ENCODE measurements at places on chromosomes 4 and X. TPM values are rescaled to one million over a fixed set of nuclear protein-coding genes. Genes with fewer than 3 reads are reported as not detected.

IKBKG gene
- total RNA-seq: 23.6 TPM

POLR2B gene
- total RNA-seq: 74.2 TPM

GAGE12J gene
- not detected for total RNA-seq

CXCL6 gene
- total RNA-seq: 35.3 TPM

SH3TC1 gene
- total RNA-seq: 1.6 TPM

PDGFRA gene
- total RNA-seq: 214 TPM

TMEM131L gene
- total RNA-seq: 8.6 TPM

MAGEA2 gene
- not detected for total RNA-seq

CENPE gene
- 5.7 TPM for total RNA-seq

XKRX gene
- total RNA-seq: not detected

EGF gene
- total RNA-seq: not detected

ZCCHC12 gene
- total RNA-seq: 0.16 TPM

RAB33A gene
- 3.6 TPM for total RNA-seq

FAM120C gene
- 12.0 TPM for total RNA-seq

GLOD5 gene
- total RNA-seq: not detected

PRDM5 gene
- total RNA-seq: 9.4 TPM

LGI2 gene
- total RNA-seq: not detected

PCDH19 gene
- total RNA-seq: 1.7 TPM

RNF128 gene
- total RNA-seq: not detected

PPP3CA gene
- 41.5 TPM for total RNA-seq

HDX gene
- 5.4 TPM for total RNA-seq

SLC2A9 gene
- total RNA-seq: 0.43 TPM

DAPP1 gene
- total RNA-seq: not detected

MAGED4 gene
- 95.8 TPM for total RNA-seq

P2RY10 gene
- not detected for total RNA-seq

AREG gene
- total RNA-seq: 0.64 TPM

BCOR gene
- 24.1 TPM for total RNA-seq

TRAM1L1 gene
- 5.9 TPM for total RNA-seq

BEND4 gene
- not detected for total RNA-seq

SNCA gene
- 7.9 TPM for total RNA-seq

AKAP14 gene
- total RNA-seq: not detected

RHOXF2 gene
- total RNA-seq: not detected

HS3ST1 gene
- 0.27 TPM for total RNA-seq

GLRB gene
- total RNA-seq: 19.4 TPM

ANOS1 gene
- 0.08 TPM for total RNA-seq

SPATA18 gene
- 11.9 TPM for total RNA-seq

SORBS2 gene
- 33.2 TPM for total RNA-seq
